Gastrocnemius medialis (tissue), 4 donors: ENCODE measurements at places on chromosomes 2 and 18.

GRCh38 chr18:76619261-76619620, 124.2 kb upstream of the ZNF516 start:
- DNase-seq = peak; percentile 14

DNA sequence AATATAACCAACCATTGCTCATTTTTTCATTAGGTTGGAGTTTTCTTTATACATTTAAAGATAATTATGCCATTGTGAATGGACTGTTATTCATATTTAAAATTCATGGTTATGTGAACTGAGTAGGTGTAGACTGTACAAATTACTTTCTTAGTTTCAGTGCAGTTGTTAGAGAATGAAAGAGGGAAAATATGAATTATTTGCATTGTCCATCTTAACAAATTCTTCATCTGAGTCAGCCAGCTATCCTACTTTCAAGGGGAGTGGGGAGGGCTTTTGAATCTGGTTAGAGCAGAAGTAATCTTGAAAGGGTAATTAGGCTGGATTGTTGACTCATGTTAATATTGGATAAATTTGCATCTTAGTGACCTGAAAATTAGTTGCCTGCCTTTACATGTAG, 212.0 kb downstream of the MCFD2 start:
- no peak for DNase-seq

DNA sequence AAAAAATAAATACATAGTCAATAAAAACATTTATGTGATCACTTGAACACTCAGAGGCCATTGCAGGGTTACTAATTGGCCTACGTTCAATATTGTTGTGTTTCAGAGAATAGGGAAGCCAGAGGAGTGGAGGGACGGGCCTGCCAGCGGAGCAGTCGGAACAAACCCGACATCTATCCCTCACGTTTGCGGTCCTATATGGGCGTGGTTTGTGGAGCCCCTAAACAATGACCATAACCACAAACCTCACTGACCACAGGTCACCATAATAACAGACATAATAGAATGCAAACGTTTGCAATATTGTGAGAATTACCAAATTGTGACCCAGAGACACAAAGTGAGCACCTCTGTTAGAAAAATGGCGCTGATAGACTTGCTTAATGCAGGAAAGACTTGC, 19.5 kb upstream of the ZNF516 start:
- DNase-seq = no peak

- no peak for DNase-seq
Measured at GRCh38 chr2:149313512-149313972, 16.8 kb upstream of the LYPD6 start.

DNA sequence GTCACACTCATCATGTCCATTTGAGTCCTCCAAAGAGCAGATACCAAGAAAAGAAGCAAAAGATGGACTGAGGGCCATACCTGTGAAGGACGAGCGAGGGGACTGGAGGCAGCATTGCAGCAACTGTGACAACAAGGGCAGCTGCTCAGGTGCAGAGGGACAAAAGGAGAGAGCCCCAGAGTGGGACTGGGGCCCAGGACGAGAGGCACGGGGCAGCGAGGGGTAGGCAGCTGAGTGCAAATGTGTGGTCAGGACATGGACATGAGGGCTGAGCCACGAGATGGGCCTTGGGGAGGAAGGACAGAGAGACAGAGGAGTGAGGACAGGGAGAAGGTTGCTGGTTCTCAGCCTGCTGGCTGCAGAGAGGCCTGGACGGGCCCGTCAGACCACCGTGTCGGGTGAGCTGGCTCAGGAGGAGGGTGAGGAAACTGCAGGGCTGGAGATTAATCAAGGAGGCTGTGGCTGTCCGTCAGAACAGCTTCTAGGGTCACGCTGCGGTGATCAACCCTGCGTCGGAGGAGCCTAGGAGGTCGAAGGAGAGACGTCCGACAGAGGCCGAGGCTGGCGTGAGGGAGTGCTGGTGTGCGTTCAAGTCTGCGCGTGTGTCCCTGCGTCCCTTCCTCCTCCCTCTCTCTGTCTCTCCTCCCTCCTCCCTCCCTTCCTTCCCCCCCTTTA, 206.8 kb upstream of the HDAC4 start:
- DNase-seq = no peak

DNA sequence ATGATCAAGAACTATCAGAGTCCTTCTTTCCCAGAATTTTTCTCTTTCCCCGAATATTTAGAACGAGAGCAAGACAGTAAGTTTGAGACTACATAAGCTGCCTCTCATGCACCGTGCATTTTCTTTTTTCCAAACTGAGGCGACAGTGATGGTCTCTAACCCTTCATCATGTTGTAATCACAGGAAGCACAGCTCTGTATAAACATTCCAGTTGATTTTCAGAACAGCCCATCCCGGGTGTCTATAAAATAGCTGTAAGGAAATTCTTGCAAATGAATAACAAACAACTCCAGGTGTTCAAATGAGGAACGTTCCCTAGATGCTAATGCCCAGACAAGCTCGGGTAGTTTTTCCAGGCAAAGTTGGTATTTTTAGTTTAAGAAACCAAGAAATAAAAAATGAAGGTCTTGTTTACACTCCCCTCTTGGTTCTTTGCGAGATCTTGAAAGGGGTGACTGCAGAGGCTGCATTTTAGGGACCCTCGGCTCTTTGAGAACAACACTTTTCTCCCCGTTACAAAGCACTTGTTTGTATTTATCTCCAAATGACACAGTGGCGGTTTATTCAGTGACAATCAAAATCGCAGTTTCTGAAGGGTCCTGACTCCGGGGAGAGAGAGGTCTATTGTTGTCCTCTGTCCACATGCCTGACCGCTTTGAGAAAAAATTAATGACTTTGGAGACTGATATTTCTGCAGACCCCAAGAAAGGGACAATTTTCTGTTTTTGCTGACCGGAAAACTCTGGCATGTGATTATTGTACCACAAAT, 101.1 kb upstream of the NCK2 start:
- DNase-seq = no peak

GRCh38 chr18:60982329-60982695, 350.9 kb upstream of the CDH20 start:
- no peak for DNase-seq

DNA sequence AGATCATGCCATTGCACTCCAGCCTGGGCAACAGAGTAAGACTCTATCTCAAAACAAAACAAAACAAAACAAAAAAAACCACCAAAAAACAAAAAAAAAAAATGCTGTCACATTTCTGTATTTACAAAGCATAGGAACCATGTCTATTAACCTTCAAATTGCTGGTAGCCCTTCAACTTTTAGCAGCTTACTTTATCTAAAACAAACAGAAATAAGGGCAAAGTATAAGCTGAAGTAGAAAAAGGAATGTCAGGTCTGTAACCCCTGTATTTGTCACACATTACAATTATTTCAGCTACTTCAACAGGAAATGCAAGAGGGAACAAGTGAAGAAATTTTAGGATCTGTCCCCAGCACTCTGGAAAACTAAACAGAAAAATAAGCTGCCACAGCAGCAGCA, 25.4 kb downstream of the TYMS start:
- DNase-seq = no peak

GRCh38 chr2:113000436-113000835, 4.8 kb upstream of the IL36A start:
- DNase-seq = no peak

GRCh38 chr2:24209389-24210105, 34.7 kb downstream of the FAM228A start:
- DNase-seq = no peak

- no peak for DNase-seq
Measured at GRCh38 chr2:198186257-198186656, 381.9 kb downstream of the PLCL1 start.

GRCh38 chr18:74905247-74905646, 303.7 kb downstream of the PTGR3 start:
- DNase-seq = no peak

GRCh38 chr2:28321426-28321825, 71.2 kb upstream of the FOSL2 start:
- no peak for DNase-seq

- DNase-seq = no peak
Measured at GRCh38 chr2:17107871-17108270, 410.4 kb downstream of the RAD51AP2 start.

GRCh38 chr2:114527330-114527983, 85.0 kb downstream of the DPP10 start:
- DNase-seq = no peak

DNA sequence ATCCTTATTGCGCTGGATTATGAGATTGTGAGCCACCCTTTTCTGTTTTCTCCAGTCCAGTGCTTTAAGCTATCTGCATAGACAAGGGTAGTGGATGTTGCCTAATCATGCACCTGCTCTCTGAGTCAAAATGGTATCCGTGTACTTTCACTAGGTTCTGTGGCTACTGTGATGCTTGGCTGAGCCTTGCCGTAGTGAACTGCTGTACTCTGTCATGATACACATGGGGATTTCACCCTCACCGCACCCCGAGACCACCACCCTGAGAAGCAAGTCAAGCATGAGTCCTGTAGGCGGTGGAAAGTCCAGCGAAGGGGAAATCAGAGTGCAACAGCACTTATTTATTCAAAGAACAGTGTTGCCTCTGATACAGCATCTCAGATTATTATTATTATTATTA, 55.0 kb downstream of the ARHGAP25 start:
- DNase-seq = no peak

DNA sequence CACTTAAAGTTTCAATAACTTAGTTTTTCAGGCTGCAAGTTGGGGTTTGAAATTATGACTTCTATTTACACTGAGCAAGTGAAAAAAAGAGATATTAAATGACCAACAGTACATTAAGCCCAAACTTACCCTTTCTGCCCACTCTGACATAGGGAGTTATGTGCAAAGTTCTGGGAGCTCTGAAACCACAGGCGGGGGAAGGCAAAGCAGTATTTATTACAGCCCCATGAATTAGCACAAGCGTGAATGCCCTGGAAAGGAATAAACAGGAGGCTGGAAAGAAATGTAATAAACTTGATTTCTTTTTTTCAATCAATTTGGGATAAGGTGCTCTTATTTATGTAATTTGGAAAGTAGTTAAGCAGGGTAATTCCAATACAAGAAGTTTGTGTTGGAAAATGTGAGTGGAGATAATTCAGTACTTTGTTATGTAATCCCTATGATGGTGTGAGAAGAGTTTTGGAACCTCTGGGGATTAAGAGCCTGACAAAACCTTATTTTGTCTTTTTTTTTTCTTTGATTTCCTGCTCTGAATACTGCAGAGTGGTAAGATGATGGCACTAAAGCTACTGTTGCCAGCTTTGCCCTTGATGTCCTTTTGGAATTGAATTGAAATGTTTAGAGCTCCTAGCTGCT, 351.5 kb downstream of the ARHGAP15 start:
- DNase-seq = no peak

DNA sequence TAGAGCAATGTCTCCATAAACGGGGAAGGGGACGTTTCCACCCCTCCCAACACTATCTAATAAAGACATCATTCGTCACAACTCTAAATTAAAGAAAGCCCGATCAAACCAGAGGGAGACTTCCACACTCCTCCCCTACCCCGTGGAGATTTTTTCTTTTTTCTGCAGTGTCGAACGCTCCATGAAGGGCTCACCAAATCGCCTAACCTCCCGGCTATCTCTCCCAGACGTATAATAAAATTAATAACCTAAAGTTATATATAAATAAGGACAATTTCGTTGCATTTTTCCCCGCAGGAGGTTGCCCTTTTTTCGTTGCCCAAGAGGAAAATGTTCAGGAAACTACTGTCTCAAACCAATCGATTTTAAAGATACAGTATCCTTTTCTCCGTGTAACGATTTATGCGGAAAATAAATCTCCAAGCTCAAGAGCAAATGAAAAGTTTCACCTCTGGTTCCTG, 2.4 kb downstream of the EVX2 start:
- DNase-seq = no peak

DNA sequence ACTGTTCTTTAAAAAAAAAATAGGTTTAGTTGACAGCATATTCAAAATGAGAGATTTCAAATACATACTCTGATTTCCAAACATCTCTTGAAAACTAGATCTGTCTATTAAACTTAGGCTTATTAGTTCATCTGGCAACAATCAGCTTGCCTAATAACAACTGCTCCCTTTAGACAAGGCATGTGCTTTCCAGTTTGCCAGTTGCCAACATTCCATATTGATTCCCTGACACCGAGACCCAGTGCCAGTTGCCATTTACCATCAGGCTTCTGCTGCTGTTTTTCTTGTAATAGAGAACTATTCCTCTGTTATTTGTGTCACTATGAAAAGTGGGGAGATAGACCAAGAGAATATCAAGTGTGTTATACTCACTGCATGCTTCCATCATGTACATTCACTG, 256.0 kb downstream of the C1D start:
- DNase-seq = no peak

DNA sequence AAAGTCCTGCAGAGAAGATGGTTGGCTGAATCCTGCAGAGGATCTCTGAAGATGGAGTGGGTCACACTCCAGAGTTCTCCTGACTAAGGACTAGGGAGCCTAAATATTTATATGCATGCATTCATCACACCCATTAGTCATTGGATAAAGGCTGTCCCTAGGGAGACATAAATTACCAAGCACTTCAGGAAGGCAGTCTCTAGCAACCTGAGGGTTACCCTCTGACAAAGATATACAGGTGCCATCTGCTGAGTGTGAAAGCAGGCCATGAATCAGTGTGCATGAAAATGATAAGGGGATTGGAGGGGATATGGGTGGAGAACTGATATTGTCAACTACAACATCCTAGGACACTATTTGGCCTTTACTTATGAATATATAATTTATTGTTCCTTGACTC, 294.8 kb upstream of the DDX18 start:
- no peak for DNase-seq

DNA sequence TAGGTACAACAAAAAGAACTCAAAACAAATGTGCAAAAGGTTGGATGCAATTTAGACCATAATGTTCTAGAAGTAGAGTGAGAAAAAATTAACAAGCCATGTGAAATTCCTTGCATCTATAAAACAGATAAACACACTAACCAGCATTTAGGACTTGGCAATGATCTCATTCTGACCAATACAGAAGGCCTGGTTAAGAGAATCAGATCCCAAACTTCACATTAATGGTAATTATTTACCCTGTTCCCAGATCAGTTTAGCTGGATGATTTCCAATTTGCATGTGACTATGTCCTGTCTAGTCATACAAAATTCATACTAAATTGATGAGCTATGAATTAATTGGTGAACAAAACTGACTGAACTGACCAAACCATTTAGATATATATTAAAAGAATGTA, 98.4 kb upstream of the FIGN start:
- DNase-seq = no peak

DNA sequence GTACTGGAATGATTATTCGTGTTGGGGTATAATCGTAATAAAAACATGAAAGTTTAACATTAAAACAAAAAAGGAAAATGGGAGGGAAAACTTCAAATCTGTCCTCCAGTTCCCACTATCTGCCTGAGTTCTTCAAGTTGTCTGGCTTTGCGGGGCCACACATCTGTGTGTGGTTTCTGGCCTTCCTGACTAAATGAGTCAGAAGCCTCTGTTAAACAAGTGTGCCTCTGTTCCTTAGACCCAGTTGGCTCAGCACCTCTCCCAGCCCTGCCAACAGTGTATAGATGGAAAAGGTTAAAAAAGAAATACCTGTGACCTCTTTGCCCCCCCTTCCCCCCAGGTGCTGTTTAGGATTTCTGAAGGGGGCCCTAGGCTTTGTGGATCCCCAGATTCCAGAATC, 30.2 kb downstream of the XDH start:
- peak; percentile 25 for DNase-seq
